ENCODE measurements at places on chromosomes 3 and 15. TPM values are rescaled to one million over a fixed set of nuclear protein-coding genes. Genes with fewer than 3 reads are reported as not detected.

- H3K4me1 ChIP-seq, result no peaks in the 10 kb centered on the region
- DNase-seq, result no peak
- H3K27ac ChIP-seq, result no peak overlapping the region
- H3K36me3 ChIP-seq, result no peaks in the 10 kb centered on the region
- no peaks in the 10 kb centered on the region for H3K27me3 ChIP-seq
These were observed 144.4 kb upstream of the NR2F2 start for GRCh38 chr15:96186105-96186504.

DNA sequence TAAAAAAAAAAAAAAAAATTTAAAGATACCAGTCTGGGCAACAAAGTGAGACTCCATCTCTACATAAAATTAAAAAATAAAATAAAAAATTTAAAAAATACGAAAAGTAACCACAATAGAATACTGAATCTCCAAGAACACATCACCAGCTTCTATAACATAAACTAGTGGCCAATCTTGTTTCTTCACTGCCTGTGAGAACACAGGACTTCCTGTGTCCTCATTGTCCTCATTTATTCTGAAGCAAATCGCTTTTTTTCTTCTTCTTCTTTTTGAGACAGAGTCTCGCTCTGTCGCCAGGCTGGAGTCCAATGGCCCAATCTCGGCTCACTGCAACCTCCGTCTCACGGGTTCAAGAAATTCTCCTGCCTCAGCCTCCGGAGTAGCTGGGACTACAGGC lies 28.6 kb upstream of the RAB7A start:
- no peaks in the 10 kb centered on the region for H3K36me3 ChIP-seq
- DNase-seq, result no peak
- no peak overlapping the region for H3K27ac ChIP-seq
- H3K4me3 ChIP-seq, result no peak overlapping the region
- H3K27me3 ChIP-seq, result no peaks in the 10 kb centered on the region

DNA sequence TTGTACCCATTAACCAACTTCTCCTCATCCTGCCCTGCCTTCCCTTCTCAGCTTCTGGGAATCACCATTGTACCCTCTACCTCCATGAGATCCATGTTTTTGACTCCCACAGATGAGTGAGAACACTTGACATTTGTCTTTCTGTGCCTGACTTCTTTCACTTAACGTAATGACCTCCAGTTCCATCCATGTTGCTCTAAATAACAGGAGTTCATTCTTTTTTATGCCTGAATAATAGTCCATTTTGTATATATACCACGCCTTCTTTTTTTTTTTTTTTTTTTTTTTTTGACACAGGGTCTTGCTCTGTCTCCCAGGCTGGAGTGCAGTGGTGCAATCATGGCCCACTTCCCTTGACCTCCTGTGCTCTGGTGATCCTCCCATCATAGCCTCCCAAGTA lies 6.7 kb downstream of the SNX1 start:
- H3K4me1 ChIP-seq, result 0 out of 2 replicates have a peak, but pooled peaks cover 6% of the 10 kb centered on the region
- H3K4me3 ChIP-seq, result no peak overlapping the region
- no peak for DNase-seq
- peaks cover 24% of the 10 kb centered on the region for H3K36me3 ChIP-seq

DNA sequence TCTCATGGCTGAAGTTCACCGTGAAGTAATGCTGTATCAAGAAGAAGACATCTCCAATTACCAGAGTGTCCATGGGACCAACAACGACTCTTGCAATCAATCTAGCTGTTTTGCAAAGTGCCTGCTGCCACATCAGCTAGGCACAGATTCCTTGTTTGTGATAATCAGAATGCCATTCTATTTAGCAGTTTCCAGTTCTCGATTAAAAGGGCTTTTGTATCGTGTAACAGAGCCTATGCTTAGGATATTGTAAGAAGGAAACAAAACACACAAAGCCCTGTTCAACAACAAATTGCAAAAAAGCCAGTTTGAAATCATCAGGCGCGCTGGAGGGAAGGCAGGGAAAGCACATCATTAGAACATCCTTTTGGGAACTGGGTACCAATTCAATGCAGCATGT lies 26.1 kb downstream of the RASGRF1 start:
- peaks cover 11% of the 10 kb centered on the region for H3K27me3 ChIP-seq
- DNase-seq, result no peak
- no peak overlapping the region for H3K4me3 ChIP-seq
- H3K36me3 ChIP-seq, result no peaks in the 10 kb centered on the region
- no peaks in the 10 kb centered on the region for H3K4me1 ChIP-seq

DNA sequence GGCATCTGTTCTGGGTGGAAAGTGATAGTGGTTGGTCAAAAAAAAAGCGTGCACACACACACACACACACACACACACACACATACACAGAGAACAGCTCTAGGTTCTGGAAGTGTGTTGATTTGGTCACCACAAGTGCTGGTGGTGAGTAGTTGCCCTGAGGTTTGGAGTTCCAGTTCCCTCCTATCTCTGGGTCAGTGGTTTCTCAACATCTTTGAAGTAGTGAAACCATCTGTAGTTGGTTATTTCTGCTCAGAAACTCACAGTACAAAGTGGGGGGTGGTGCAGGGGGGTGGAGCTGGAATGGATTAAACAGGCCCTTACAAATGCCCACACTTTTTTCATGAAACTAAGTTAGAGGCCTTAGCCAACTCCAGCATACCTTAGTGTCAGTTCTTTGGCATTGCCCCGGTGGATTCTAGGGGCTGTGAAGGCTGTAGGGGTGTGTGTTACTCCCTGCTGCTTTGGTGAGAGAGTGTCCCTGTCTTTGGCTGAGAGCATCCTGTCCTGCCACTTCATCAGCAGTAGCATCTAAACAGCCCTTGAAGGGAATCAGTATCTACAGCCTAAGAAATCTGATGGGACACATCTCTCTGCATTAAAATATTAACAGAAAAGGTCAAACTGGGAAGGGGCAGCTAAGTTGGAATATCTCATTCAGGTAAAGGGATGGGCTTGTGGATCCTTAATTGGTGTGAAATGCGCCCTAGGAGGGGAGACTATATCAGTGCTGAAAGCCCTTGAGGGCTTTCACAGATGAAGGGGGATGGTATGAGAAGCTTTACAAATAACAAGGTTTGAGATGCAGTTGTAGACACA lies 20.6 kb downstream of the SMAD3 start:
- H3K4me1 ChIP-seq, result peaks cover 81% of the 10 kb centered on the region
- no peaks in the 10 kb centered on the region for H3K27me3 ChIP-seq
- H3K4me3 ChIP-seq, result no peak overlapping the region
- no peak for DNase-seq
- H3K27ac ChIP-seq, result peak overlapping the region; percentile 31

Gene CLRN1
- not detected for total RNA-seq
